ENCODE measurements at places on chromosomes 16 and 17.
A peak's percentile ranks its signal among the peaks of the same experiment; 100 is the strongest.

DNA sequence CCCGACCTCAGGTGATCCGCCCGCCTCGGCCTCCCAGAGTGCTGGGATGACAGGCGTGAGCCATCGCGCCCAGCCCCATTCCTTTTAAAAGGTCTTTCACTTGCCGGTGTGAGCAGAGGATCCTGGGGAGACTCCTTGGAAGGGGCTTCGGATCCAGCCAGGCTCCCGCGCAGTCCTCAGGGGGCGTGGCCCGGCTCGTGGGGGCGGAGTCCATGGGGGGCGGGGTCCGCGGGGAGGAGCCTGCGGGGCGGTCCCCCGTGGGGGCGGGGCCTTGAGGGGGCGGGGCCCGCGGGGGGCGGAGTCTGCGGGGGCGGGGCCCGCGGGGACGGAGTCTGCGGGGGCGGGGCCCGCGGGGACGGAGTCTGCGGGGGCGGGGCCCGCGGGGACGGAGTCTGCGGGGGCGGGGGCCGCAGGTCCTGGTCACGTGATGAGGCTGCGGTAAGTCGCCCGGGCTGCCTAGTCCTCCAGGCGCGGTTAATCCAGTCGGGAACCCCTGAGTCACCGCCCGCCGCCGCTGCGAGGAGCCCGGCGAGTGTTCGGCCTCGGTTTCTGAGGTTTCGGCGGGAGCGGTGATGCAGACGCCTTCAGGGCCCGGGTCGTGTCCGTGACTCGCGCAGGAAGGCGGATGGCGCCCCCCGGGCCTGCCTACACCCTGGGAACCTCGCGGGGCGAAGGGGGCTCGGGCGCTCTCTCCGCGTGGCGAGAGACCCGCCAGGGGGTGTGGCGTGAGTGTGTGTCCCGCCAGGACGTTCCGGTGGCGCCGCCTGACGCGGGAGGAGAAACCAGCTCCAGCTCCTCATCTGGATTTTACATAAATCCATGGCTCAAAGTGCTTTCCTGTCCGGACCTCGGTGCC is 23.6 kb upstream of the ABR start:
- DNase-seq, result peak; percentile 50

GRCh38 chr17:46773676-46774075 is 44.8 kb downstream of the WNT3 start:
- no peak for DNase-seq

GRCh38 chr17:79022507-79022991 is 1.4 kb upstream of the C1QTNF1 start:
- DNase-seq, result no peak

DNA sequence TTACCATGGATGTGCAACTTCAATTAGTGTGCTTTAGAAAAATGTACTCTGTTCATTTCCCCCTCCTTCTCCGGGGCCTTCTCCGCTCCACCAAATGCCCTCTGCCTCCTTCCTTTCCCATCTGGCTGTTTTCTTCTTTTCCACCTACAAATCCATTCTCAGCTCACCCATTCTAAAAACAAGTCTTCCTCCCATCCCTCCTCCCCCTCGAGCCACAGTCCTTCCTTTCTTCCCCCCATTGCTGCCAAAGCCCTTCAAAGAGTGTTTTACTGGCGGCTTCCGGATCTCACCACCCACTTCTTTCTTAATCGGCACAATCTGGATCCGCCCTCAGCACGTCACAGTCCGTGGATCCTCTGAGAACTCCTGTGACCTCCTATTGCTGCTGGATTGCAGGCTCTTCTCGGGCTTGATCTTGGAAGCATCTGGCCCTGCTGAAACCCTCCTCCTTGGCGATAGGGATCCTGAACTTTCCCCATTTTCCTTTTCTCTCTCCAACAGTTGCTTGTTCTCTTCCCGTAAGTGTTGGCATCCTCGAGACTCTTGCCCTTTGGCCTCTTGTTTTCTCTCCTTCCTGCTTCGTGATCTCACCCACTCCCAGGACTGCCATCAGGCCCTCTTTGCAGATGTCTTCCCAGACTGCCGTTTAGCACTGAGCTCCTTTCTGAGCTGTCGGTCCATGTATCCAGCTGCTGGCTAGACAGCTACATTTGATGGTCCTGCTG is 36.0 kb upstream of the FBXO47 start:
- DNase-seq, result peak; percentile 11

- DNase-seq, result no peak
Measured at GRCh38 chr16:81528256-81528655, 83.6 kb downstream of the CMIP start.

- peak; percentile 63 for DNase-seq
Measured at GRCh38 chr16:8936421-8936820, 27.3 kb downstream of the USP7 start.

GRCh38 chr17:82301916-82302567 is 15.4 kb downstream of the CD7 start:
- peak; percentile 40 for DNase-seq

- DNase-seq, result no peak
Measured at GRCh38 chr17:11503308-11504035, 94.8 kb upstream of the DNAH9 start.

DNA sequence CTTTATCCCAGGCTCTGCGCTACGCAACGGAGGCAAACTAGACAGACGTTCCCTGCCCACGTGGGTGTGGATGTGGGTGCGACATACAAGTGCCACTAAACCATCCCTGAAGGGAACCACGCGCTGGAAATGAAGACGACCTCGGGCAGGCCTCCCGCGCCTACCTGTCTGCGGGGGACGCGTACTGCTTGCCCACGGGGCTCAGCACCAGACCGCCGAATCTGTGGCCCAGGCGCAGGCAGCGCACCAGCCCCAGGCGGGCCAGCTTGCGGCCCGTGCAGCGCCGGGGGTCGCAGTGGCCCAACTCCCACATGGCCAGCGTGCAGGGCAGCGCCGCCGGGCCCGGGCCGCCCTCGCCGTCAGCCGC is 480 bp downstream of the TSR3 start:
- no peak for DNase-seq

- no peak for DNase-seq
Measured at GRCh38 chr17:39622380-39623006, 4.3 kb upstream of the PPP1R1B start.

DNA sequence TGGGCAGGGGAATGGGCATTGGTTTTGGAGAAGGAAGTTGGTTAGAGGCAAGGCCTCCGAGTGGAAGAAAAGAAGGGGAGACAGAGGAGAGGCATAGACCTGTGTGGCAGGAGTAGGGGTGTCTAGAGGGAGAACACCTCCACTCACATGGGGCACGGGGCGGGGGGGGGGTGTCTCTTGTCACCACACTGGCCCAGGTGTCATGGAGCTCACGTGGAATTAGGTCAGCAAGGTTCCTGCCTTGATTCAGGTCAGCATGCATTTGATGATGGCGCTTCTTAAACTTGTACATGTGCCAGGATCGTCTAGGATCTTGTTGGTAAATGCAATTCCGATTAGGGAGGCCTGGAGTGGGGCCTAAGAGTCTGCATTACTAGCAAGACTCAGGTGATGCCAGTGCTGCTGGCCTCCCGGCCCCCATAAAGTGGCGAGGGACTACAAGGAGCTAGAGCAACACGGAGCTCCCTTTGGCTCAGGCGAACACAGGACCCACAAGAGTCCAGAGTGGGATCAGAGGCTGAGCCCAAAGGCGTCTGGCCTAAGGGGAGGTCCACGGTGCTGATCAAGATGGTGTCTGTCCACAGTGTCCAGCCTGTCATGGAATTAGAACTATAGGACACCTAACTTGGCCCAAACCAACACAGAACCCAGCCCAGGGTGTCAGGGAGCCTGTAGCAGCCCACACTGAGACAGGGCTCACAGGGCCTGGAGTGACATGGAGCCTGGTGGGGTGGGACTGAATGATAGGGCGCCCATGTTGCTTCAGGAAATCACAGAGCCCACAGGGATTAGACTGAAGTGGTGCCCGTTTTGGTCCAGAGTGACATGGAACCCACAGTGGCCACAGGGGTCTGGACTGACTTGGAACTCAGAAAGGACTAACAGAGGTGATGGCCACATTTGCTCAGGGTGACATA is 16.7 kb downstream of the EPOP start:
- DNase-seq, result no peak

GRCh38 chr16:82783933-82784572 is 157.3 kb downstream of the CDH13 start:
- no peak for DNase-seq

- DNase-seq, result no peak
Measured at GRCh38 chr17:57943645-57944044, 11.6 kb downstream of the CUEDC1 start.
